ENCODE measurements at places on chromosomes 5 and 9. TPM values are rescaled to one million over a fixed set of nuclear protein-coding genes. Genes with fewer than 3 reads are reported as not detected.
A peak's percentile ranks its signal among the peaks of the same experiment; 100 is the strongest.

DNA sequence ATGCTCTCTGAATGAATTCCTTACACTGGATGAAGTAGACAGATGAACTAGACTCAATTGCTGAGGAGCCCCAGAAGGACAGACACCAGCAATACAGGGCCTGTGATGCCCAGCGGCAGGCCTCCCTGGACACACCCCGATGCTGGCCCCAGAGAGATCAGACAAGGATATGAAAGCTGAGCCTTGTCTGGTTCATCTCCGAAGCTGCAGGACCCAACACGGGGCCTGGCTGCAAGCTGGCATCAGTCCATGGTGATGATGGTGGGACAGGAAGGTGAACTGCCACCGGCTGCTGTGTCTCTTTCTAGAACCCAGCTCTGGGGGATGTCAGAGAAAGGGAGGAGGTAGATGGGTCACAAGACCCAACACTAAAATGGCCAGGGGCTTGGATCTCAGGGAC, 104.0 kb upstream of the LMX1B start:
- no peak for DNase-seq

DNA sequence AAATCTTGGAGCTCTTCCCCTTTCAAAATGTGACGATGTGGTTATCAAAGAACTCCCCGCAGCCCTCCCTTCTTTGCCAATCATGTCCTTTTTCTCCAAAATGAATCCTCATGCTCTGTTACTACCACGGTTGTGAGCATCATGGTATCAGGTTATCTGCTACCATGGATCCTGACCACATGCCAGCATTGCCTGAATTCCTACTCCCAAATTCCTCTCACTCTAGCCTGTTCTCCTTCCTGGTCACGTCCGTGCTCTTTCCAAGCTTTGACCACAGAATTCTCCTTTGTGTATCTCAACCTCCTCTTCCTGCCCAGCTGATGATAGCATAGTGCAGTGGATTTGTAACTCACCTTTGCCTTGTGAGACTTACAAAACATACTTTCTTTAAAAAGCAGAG, 59.5 kb upstream of the FBXL7 start:
- no peak for DNase-seq

GRCh38 chr5:78504704-78505677, 143.6 kb downstream of the LHFPL2 start:
- DNase-seq = no peak

GRCh38 chr5:54390539-54391031, 64.9 kb upstream of the HSPB3 start:
- no peak for DNase-seq

DNA sequence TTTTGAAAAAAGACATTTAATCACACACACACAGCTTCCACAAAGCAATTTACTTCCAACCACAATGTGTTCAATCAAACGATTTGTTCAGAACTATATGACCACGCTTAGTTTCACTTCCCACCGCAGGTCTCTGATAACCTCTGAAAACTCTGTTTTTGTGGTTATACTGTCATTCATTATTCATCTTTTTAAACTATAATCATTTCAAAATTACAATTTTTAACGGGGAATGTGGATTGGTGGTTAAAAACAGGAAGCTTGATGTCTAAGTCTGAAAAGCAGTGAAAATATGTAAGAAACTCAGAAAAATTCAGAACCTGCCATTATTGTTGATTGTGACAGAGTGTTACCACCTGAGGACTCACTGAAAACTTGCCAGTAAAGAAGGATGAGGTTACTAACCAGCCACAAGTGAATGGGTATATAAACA, 12.7 kb upstream of the TMEM174 start:
- peak; percentile 66 for DNase-seq

The DCP2 gene
- total RNA-seq = 123 TPM
